ENCODE measurements at places on chromosomes 4 and X.

DNA sequence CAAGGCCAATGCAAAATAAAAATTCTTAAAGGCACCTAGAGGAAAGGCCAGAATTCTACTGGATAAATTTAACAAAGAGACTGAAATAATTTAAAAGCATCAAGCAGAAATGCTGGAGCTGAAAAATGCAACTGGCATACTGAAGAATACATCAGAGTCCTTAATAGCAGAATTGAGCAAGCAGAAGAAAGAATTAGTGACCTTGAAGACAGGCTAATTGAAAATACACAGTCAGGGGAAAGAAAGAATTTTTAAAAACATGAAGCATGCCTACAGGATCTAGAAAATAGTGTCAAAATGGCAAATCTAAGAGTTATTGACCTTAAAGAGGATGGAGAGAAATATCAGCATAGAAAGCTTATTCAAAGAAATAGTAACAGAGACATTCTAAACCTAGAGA, 371.7 kb downstream of the KLHL13 start:
- no peak for DNase-seq

DNA sequence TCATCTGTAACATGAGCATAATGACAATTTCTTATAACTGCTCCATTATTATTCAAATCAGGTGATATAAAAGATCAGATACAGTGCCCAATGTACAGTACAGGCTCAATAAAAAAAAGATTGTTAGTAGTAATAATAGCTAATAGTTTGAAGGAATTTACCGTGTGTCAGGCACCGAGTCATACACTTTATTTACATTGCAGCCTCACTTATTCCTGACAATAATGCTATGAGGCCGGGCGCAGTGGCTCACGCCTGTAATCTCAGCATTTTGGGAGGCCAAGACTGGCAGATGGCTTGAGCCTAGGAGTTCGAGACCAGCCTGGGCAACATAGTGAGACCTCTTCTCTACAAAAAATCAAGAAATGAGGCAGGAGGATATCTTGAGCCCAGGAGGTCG, 10.1 kb upstream of the MAP7D3 start:
- no peak for DNase-seq

DNA sequence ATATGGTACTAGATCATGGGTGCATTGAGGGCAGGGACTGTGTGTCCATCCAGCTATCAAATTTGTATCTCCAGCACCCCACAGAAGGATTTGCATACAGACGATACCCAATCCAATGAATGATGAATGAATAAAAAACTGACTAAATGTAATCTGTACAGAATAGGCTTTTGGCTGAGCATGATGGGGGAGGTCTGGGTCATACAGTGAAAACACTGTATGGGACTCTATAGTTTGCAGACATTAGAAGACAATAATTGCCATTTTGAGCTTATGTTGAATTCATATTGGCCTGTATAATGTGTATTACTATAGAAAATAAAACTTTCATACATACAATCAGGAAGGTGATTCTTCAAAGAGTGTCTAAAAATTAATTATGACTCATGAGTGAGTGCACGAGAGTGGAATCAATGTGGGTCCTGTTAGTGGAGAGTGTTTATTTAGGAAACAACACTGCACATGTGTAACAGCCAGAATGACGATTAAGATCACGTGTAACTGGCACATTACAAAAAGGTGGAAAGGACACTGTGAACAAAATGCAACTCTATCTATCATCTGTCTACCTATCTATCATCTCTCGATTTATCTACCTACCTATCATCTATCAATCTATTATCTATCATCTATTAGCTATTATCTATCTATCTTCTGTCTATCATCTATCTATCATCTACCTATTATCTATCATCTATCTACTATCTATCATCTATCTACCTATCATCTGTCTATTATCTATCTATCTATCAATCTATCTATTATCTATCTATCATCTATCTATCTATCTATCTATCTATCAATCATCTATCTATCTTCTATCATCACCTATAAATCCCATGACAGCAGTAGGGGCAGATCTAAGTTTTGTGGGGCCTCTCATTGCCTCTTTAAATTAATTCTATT, 201.3 kb downstream of the PTTG2 start:
- no peak for DNase-seq

- DNase-seq = no peak
Measured at GRCh38 chr4:4216648-4217047, 10.1 kb downstream of the OTOP1 start.

- no peak for DNase-seq
Measured at GRCh38 chr4:169400832-169401231, 130.1 kb upstream of the SH3RF1 start.

GRCh38 chr4:175412746-175413145, 399.3 kb downstream of the GPM6A start:
- no peak for DNase-seq

DNA sequence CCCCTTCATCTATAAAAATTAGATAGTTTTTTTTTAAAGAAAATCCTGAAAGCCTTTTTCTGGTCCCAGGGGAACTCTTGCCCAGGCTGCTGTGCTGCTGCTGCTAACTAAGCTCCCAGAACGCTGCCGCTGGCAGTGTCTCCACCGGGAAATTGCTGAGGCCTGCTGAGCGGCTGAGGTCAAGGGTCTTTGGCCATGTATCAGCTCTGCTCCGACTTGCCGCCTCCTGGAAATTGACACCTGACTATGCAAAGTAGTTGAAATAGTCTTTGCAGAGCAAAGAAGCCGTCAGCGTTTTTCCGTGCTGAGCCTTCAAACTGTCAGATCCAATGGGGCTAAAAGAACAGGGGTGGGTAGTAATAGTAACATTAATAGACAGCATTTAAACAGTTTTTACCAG, 839 bp downstream of the QDPR start:
- DNase-seq = no peak

DNA sequence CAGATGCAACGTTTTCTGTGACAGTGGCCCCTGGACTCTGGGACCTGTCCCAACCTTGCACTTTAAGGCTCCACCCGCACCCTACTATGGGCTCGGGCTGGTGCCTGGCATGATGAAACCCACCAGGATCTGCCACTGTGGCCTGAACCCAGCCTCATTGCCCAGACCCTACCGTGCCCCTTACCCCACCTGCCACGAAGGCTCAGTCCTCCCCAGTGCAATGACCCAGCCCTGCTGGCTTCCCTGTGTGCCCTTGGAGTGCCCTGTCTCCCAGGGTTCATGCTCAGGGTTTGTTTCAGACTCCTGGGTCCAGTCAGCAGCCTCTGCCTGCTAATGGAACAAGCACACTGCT, 3.1 kb downstream of the UVSSA start:
- DNase-seq = no peak

DNA sequence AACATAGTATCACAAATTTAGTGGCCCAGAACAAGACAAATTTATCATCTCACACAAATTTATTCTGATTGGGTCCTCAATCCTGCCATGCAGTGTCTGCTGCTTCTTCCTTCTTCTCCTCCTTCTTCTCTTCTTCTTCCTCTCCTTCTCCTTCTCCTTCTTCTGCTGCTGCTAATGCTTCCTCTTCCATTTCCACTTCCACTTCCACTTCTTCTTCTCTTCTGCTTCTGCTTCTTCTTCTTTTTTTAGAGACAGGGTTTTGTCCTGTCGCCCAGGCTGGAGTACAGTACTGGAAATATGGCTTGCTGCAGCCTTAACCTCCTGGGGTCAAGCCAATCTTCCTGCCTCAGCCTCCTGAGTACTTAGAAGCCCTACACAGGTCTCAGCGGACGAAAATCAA, 37.5 kb downstream of the FGFBP1 start:
- no peak for DNase-seq

DNA sequence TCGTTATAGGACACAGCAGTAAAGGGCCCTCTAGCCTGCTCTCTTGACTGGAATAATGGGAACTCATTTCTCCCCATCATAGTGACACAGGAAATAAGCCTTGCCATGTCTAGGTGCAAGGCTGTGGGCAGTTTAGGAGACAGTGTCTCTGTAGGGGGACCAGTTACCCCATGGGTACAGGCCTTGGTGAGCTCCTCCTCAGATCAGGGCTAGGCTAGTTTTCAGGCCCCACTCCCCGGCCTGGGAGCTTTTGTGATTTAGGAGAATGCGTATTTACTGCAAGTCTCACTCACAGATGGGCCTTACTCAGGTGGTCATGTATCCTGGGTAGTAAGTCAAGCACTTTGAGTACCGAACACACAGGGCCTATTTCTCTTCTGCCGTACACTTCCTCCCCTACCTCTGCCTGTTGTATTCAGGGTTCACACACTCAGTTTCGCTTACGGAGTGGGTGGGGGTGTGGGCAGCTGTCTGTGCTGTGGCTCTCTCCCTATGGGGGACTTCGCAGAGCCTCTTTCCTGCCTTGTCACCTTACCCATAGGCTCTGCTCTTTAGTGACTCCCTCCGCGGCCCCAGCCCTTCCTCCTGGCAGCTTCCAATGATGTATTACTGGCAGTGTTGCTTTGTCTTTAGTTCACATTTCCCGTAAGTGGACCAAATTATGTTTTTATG, 34.2 kb downstream of the FAM193A start:
- DNase-seq = no peak

GRCh38 chr4:10075953-10076391, 40.6 kb downstream of the WDR1 start:
- no peak for DNase-seq

DNA sequence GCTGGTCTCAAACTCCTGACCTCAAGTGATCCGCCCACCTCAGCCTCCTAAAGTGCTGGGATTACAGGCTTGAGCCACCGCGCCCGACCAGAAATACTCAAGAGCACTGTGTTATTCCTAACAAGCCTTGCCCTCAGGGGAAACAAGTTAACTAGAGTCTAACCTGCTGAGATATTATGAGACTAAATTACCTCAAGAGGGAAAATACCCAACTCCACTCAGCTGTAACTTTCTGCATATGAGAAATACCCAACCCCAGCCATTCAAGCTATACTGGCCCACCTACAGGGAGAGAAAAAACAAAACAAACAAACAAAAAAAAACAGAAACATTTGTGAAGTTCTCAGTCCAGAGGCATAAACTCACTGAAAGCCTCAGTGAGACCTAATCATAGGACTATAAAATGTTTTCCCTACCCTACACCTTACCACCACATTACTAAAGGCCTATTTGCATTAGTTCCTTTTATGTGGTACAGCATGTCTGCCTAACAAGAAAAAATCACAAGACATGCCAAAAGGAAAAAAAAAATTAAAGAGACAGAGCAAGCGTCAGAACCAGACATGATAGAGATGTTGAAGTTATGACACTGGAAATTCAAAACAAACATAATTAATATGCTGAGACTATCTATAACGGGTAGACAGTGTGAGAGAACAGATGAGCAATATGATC, 876.0 kb downstream of the FSTL5 start:
- no peak for DNase-seq
